B cell (primary cell): ENCODE measurements at places on chromosomes 1 and 21.

DNA sequence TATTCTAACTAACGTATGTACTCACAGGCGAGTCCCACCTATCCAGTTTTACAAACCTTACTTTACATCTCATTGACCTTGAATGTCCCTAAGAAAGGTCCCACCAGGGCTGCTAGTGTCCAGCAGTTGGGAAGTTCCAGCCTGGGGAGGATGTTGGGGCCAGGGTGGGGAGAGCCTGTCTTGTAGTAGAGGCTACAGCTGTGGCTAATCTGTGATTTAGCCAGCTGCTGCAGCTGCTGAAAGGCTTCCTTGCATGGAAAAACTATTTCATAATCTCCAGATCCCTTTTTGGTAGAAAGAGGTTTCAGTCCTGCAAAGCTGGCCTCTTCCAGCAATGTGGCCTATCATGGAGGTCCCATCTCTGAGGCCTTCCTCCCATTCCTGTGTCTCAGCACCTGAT, 23.1 kb downstream of the TNN start:
- no peak overlapping the region for H3K27ac ChIP-seq
- no peak for DNase-seq
- H3K4me1 ChIP-seq = no peaks in the 10 kb centered on the region
- H3K4me3 ChIP-seq = no peak overlapping the region

DNA sequence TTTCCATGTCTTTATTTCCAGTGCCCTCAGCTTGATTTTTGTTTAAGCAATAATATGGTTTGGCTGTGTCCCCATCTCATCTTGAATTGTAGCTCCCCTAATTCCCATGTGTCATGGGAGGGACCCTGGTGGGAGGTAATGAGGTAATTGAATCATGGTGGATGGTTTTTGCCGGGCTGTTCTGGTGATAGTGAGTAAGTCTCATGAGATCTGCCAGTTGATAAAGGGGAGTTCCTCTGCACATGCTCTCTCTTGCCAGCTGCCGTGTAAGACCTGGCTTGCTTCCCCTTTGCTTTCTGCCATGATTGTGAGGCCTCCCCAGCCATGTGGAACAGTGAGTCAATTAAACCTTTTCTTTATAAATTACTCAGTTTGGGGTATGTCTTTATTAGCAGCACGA, 559.6 kb upstream of the ADAMTS5 start:
- no peak for DNase-seq
- no peak overlapping the region for H3K27ac ChIP-seq
- H3K36me3 ChIP-seq = no peaks in the 10 kb centered on the region
- H3K27me3 ChIP-seq = no peaks in the 10 kb centered on the region
- no peak overlapping the region for H3K4me3 ChIP-seq

GRCh38 chr1:180536821-180537372, 21.9 kb upstream of the OVAAL start:
- no peak overlapping the region for H3K4me3 ChIP-seq
- no peaks in the 10 kb centered on the region for H3K4me1 ChIP-seq
- no peaks in the 10 kb centered on the region for H3K27me3 ChIP-seq

GRCh38 chr1:15354580-15354965, 55.1 kb upstream of the EFHD2 start:
- H3K27ac ChIP-seq = no peak overlapping the region
- no peaks in the 10 kb centered on the region for H3K4me1 ChIP-seq
- H3K27me3 ChIP-seq = peaks cover 2% of the 10 kb centered on the region
- H3K4me3 ChIP-seq = no peak overlapping the region
- H3K36me3 ChIP-seq = no peaks in the 10 kb centered on the region
- no peak for DNase-seq

- H3K27me3 ChIP-seq = no peaks in the 10 kb centered on the region
- H3K4me3 ChIP-seq = no peak overlapping the region
- H3K36me3 ChIP-seq = no peaks in the 10 kb centered on the region
- no peak for DNase-seq
These were observed 69.1 kb upstream of the C1orf105 start for GRCh38 chr1:172351346-172351745.

GRCh38 chr1:84888753-84889152, 4.3 kb downstream of the LPAR3 start:
- H3K36me3 ChIP-seq = no peaks in the 10 kb centered on the region
- H3K27me3 ChIP-seq = peaks cover 15% of the 10 kb centered on the region
- H3K27ac ChIP-seq = no peak overlapping the region
- DNase-seq = no peak
- peaks cover 9% of the 10 kb centered on the region for H3K4me1 ChIP-seq
- H3K4me3 ChIP-seq = no peak overlapping the region

DNA sequence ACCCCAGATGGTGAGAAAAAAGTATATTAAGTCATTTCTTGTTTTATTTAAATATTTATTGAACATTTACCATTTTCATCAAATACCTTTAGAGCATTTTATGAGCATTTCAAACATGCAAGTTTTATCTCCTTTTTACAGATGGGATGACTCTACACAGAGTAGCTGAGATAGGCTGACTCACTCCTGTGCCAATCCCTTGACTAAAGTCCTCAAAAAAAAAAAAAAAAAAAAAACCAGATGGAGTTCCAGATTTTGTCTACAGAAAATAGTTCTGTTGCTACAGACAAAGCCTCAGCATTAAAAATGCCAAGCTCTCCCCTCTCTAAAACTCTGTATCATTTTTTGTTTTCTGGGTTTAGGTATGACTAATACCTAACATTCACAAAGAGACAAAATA, 303.0 kb upstream of the PLD5 start:
- no peak overlapping the region for H3K4me3 ChIP-seq
- no peaks in the 10 kb centered on the region for H3K4me1 ChIP-seq
- DNase-seq = no peak
- no peaks in the 10 kb centered on the region for H3K36me3 ChIP-seq
- no peaks in the 10 kb centered on the region for H3K27me3 ChIP-seq

DNA sequence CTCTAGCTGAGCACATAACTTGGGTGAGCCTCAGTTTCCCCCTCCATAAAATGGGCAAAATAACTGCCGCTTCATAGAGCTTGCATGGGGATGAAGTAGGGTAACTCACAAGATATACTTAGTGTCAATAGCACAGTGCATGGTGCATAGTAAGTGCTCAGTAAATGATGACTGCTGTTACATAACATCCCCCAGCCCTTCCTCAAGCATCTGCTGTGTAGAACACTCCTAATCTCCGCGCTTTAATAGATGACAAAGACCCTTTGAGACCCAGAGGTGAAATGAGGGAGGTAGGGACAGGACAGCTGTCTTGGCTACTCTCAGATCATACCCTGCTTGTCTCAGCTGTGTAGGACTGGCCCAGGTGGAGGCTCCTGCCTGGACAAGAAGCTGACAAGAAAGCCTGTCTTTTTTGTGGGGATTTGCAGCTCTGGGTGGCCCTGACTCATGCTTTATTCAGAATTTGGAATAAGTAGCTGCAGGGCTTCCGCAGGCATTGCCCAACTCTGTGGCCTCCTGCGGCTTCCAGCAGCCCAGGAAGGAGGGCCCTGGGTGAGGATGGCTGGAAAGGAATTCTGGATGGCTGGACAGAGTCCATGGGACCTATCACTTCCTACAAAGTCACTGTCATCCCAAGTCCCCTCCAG, 20.7 kb upstream of the PADI4 start:
- peaks cover 5% of the 10 kb centered on the region for H3K27me3 ChIP-seq
- no peaks in the 10 kb centered on the region for H3K36me3 ChIP-seq
- no peak overlapping the region for H3K27ac ChIP-seq
- H3K4me3 ChIP-seq = no peak overlapping the region

DNA sequence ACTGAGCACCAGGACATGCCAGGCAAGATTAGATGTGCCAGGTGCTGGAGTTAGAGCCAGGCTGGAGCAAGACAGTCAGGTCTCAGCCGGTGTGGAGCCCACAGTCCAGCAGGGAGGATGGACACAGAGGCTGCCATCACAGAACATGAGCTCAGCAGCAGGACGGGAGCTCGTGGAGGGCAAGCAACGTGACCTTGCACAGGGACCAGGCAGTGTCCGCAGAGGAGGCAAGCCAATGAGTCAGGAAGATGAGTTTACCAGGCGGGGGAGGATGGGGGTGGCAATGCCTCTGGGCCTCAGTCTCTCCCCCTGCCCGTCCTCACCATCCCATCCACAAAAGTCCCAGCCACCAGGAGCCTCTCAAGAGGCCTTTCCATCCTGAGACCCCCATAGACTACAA, 20.7 kb upstream of the ZC3H12A start:
- H3K27me3 ChIP-seq = no peaks in the 10 kb centered on the region
- no peak overlapping the region for H3K4me3 ChIP-seq
- peaks cover 17% of the 10 kb centered on the region for H3K4me1 ChIP-seq
- H3K27ac ChIP-seq = no peak overlapping the region
- no peak for DNase-seq
- no peaks in the 10 kb centered on the region for H3K36me3 ChIP-seq
